ENCODE measurements at places on chromosomes 2 and 18.

- no peak for DNase-seq
These were observed 160.4 kb downstream of the CELF4 start for GRCh38 chr18:37405229-37405628.

DNA sequence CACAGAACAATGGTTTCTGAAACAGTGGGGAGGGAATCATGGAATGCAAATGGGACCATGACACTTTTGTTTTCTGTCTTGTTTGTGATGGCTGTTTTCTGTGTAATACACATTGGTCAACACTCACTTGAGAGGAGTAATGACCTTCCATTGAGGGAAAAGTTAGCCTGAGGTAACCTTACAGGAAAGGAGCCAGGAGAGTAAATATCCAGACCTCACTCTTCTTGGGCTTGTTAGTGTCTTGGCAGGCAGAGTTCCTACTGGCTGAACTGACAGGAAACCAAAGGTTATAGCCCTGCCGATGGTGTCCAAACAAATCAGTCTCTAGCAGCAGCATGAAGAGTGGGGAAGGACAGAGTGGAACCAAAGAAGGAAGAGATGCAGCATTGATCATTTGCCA, 17.2 kb upstream of the RPRM start:
- no peak for DNase-seq

DNA sequence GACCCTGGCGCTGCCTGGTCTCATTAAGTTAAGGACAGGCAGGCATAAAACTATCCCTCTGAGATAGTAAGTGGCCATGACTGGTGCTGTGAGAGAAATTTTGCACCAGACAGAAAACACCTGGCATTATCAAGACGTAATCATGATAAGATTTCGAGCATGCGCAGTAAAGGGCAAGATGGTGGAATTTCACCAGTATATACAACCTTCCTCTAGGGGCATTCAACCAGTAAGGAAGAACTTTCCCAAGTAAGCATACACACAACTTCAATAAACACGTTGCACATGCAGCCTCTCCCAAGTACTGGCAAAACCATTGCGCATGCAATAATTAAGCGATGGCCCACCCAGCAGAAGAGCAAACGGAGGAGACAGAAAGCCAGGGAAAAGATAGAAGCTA, 1376.4 kb upstream of the CRIM1 start:
- DNase-seq = no peak

DNA sequence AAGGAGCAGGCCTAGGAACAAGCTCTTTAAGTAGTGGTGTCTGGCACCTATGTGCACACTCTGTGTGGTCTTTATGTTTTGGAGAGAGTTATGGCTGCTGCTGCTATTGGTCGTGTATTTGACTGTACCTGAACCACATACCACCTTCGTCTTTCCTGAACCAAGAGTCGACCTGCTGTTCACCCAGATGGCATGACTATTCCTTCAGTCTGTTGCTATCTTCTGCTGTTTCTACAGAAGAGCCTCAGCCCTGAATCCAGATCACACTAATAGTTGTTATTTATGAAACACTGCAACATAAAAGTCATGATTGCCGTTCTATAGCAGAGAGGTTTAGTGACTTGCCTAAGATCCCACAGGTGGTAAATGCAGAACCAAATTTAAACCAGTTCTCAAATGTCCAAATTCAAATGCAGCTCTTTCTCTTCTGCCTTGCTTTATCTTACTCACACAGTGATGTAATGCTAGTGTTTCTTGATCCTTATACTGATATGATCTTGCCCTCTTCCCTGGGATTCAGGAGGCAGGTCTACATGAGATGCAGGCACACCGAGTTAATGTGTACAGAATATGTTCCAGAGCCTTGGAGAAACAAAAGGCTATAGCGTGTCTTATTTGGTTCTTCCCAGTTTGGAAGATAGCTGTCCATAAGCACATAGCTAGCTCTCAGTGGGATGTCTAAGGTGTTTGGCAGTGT, 122.1 kb upstream of the FOSL2 start:
- DNase-seq = no peak

All from GM03348 (cell line).